ENCODE measurements at places on chromosomes 3 and 15.

DNA sequence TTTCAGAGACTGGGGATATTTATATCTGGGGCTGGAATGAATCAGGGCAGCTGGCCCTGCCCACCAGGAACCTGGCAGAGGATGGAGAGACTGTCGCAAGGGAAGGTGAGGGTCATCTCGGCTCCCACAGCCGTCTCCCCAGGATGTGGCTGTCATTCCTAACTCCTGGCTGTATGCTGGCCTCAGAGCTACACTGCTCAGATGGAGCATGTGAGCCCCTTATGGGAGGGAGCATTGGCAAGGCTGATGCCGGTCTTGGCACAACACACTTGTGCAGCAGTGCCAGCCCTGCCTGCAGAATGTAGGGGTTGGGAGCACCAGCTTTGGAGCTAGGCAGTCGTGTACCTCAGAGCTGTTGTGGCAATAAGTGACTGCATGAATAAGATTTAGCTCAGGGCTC lies 5.2 kb downstream of the RCCD1 start:
- DNase-seq: no peak

DNA sequence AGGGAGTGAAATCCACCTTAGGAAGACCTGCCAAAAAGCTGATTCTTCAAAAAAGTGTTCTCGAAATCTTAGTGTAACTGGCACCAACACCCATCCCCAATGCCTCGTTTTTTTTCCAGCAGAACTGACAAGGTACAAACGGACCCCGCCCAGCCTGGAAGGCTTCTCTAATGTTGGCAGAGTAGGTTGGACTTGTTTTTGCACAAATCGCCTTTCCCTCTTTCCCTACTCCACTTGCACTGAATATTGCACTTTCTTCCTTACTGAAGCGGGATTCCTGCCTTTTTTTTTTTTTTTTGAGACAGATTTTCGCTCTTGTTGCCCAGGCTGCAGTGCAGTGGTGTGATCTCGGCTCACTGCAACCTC lies 544 bp upstream of the TIMMDC1 start:
- DNase-seq: no peak

GRCh38 chr15:29750754-29751153 lies 71.5 kb downstream of the TJP1 start:
- no peak for DNase-seq

GRCh38 chr15:91890614-91891013 lies 37.1 kb downstream of the SLCO3A1 start:
- DNase-seq: no peak

DNA sequence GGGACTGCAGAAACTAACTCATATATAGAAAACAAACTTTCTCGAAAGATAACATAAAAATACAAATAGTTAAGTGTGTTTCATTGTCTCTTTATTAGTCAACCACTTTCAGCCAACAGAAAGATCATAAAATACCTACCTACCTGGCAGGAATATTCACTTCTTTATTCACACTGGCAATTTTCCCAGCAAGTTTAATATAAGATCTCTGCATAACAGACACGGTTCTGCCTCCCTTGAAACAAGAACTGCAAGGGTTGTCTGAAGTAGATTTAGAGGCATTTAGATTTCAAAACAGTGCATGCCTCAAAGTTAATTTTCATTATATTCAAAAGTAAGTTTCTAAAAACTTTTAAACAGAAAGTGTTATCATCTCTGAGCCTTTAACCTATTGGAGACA lies 7.1 kb downstream of the NPTN start:
- no peak for DNase-seq

DNA sequence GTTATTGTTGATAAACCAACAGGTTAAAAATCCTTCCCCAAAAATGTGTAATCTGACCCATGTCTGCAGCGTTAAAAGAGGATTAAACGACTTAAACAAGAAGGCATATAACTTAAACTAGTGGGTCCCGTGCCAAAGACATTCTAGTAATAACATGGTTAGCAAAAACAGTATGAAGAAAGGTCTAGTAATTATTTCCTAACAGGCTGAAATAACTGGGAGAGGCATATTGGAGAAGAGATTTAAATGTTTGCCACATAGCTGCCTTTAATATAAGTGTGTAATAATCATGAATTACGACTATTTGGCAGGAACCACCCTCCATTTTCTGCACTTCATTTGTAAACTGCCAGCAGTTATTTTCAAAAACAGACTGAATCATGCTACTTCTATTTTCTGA lies 67.7 kb upstream of the CSPG5 start:
- no peak for DNase-seq

DNA sequence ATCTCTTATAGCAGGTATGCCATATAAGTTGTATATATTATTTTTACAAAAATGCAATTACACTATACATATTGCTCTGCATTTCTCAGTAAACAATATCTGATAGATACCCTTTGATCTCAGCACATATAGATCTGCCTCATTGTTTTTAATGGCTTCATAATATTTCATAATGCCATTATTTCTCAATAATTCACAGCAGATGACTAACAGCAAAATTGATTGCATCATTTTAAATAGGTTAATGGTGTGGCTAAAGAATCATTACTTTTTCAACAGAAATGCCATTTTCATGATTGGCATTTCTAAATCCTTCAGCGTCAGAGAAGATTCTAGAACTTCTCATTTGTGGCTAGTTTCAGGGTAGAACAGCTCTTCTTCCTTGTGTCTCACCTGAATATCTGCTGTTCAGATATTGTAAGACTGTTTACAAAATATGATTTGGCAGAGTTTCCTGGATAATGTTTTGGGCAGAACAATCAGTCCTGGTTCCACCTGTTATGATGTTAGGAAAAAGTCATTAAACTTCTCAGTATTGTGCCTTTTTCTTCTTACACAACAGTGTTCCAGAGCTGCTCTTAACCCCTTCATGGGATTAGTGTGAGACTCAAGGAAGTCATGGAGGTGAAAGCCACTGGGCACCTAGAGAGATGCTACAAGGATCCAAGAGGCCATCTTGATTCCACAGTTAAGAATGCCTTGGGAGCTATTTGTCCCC lies 397.6 kb upstream of the THBS1 start:
- DNase-seq: no peak

DNA sequence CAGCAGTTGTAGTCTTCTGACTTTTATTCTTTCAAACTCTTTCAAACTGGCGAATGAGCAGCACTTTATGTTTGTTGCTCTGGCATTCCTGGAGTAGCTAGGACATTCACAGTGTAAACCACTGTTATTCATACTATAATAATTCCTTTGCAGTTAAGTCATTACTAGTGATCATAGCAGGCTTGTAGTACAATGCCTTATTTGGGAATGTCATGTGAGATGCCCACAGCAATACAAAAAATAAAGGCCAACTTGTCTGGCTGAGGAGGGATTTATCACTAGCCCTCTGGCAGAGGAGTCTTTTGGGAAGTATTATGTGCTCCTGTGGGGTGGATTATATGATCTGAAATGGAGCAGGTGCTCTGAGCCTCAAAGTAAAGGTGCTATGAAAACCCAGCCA lies 197.2 kb downstream of the VGLL3 start:
- no peak for DNase-seq

DNA sequence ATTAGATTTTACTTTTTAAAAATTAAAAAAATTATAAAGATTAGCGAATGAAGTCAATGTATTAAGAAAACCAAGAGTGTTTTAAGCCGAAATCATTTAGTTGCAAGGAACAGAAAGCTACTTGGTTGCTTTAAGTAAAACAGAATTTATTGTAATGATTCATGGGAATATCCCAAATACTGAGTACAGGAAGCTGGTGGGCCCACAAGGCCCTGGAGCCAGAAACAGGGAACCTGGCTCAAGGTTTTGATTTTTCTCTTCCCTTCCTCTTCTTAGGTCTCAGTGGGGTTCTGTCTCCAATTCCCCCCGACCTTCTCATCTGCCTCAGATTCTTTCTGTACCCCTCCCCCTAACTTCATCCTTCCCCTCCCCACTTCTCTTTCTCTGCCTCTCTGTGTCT lies 229.0 kb downstream of the TLE3 start:
- DNase-seq: no peak
